Stimulated activated CD4-positive, alpha-beta T cell treated with anti-CD3 and anti-CD28 coated beads, Interleukin-15, amount 100 ng/mL, for 24 hours (primary cell): ENCODE measurements at places on chromosomes 7 and 10.

DNA sequence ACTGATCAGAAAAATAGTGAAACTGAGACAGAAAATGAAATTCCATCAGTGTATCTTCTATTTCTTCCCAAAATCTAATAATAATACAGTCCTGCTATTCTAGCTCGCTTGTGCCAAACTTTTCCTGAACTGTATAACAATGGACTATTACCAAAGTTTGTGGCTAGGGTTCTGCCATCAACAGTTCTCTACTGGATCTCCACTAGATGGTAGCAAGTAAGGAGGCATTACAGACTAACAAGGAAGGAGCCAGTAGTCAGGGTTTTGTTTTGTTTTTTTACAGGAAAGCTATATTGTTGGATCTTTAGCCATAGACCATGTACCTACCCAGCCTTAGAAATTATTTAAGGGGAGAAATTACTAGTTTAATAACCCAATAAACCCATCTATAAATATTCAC is 10.8 kb downstream of the MTERF1 start:
- no peak for DNase-seq

DNA sequence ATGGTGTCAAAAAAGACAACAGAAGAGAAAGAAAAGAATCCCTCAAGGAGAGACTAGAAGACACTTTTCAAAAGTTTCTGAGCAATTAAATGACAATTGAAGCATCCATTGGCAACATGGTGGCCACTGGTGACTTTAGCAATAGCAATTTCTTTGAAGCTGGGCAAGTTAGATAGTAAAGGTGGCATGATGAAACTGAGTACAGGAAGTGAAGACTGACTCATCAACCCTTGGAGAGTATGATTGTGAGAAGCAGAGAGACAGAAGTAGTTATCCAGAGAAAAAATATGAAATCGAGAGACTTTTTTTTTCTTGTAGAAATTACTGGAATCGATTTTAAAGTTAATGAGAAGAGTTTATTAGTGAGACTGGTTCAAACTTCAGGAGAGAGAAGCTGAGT is 52.5 kb downstream of the DGKB start:
- DNase-seq = no peak

- no peak for DNase-seq
Observed at GRCh38 chr10:94178475-94179253, 184.1 kb downstream of the NOC3L start.

GRCh38 chr7:21368317-21368716 is 59.6 kb upstream of the SP4 start:
- no peak for DNase-seq

DNA sequence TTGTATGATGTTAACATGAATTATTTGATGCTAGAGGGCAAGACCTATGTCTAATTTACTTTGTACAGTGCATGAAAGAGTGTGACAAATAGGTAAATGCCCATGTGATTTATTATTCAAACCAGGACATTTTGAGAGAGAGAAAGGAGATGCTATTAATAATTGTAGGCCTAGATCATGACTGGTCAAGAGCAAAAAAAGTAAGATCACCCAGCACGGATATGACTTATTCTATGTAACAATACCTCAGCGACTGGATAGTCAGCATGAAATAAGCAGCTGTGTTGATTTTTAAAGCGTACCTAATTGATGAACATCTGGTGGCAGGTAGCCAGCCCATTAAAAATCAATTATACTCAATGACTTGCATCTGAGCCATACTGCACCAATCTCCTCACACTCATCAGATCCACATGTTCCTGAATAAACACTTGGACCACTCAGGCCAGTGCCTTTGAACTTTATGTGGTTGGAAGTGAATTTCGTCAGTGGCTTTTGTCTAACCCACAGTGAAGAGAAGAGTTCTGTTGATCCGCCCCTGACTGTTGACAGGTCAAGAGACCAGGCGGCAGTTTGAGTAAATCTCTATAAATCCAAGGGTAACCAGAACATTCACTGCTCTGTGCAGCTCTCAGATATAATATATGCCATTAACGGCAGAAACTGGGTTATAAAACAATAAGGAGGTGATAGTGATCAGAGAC is 435.3 kb downstream of the MDFIC start:
- no peak for DNase-seq

DNA sequence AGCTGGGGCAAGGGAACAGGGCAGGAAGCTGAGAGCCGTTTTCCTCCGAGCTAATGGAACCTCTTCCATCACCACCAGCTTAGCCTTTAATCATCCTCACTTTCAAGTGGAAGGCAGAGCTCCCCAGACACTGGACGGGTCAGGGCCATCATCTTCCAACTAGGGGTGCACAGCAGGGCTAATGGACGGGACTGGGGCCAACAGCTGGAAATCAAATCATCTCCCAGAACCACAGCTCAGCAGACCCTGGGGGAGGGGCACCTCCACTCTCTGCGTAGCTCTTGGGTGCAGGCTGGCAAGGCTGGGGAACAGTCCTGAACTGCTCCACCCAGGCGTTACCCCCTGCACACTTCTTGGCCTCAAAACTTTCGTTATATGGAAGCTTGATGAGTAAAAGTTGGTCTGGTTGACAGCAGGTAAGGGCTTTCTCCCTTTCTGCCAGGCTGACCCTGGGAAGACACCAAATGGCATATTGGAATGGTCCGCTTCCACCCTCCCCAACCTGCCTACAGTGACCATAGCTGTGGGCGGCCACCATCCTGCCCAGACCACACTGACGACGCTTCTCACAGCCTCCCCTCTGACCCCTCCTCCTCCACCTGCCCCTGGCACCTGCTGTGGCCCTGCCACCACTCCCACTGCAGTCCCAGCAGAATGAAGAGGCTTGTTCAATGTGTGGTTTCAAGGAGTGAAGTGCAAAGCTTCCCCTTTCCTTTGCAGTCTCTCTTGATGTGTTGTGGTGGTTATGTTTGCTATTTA is 51.7 kb upstream of the RET start:
- no peak for DNase-seq

DNA sequence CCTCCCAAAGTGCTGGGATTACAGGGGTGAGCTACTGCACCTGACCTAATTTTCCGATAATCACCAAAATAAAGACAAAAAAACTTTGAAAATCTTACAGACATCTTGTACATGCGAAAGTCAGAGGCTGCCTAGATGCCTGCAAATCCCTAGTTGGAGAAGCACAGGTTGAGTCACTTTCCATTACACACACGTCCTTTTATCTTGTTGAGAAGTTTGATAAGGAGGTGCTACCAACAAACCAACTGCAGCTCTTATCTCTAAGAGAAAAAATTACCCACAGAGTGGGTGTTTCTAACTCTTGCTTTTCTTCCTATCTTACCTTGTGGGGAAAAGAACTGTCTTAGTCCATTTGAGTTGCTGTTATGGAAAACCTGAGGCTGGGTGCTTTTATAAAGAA is 589.8 kb downstream of the GALNT17 start:
- no peak for DNase-seq

GRCh38 chr10:110750931-110751330 is 106.8 kb downstream of the RBM20 start:
- DNase-seq = no peak

GRCh38 chr7:24401628-24402593 is 117.9 kb downstream of the NPY start:
- DNase-seq = no peak

DNA sequence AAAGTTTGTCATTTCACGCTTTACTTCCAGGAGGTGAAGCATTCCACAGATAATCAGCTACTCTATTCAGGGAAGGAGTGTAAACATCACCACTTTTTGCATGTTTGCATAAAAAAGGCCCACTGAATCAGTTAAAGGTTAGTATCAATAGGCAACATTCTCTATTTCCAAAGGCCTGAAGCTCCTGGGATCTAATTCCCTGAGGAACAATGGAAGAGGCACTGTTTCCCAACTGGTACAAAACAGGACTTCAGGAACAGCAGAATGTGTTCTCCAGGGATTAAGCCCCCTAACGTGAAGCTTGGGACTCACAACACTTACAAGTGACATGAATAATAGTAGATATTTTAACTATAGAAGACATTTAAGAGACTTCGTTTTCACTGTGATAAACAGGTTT is 6.1 kb downstream of the LRRN3 start:
- no peak for DNase-seq
